ENCODE measurements at places on chromosomes 13 and 19.
A peak's percentile ranks its signal among the peaks of the same experiment; 100 is the strongest.

- no peak for DNase-seq
Measured at GRCh38 chr19:55391702-55392615, 6.2 kb downstream of the RPL28 start.

DNA sequence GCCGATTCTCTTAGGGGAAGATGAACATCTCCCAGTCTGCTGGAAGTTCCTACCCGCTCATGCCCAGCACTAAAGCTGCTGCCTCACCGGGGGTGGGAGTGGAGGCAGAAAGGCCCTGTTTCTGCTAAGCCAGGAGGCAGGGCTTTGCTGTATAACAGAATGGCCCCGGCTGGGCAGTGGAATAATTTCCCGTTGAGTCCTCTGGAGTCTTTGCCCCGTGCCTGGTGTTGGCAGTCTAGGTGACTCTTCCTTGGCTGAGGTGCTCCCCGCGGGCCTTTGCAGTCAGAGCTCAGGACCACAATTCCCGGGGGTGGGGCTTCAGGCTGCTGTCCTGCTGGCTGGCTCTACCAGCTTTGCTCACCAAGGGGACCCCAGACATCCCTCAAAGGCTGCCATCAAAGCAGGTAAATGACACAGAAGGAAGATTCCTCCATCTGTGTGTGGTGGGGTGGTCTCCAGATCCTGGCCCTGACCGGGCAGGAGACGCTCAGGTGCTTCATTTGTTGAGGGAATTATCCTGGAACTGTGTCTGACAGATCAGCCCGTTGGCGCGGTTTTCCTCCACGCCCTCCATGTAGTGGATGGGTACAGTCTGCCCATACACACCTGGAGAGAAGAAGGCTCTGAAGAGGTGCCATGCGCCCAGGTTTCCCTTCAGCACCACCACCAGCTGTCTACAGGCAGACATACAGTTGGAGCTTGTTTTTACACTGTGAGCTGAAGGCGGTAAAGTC, 209.9 kb downstream of the TEX29 start:
- no peak for DNase-seq

DNA sequence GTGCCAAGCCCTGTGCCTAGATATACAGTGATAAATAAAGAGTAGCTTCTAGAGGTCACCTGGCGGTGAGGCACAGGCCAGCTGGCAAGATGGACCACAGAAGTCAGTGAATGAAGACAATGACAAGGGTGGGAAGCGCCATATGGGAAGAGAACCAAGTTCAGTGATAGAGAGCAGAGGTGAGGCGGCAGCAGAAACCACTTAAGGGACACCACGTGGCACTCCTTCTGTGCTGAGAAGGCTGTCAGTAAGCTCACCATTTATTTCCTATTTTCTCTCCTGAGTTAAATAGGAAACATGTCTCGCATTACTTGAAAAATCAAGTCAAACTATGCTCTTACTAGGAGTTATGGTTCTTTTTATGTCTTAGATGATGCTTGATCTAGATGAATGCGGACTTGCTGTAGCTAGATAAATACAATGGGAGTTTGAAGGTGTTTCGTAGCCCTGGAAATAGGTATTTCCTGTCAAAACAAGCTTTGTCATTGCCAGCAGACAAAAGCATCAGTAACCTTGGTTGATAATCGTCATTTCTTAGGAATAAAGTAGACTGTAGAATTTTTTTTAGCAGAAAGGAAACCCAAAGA, 17.8 kb downstream of the ALOX5AP start:
- DNase-seq, result peak; percentile 17

DNA sequence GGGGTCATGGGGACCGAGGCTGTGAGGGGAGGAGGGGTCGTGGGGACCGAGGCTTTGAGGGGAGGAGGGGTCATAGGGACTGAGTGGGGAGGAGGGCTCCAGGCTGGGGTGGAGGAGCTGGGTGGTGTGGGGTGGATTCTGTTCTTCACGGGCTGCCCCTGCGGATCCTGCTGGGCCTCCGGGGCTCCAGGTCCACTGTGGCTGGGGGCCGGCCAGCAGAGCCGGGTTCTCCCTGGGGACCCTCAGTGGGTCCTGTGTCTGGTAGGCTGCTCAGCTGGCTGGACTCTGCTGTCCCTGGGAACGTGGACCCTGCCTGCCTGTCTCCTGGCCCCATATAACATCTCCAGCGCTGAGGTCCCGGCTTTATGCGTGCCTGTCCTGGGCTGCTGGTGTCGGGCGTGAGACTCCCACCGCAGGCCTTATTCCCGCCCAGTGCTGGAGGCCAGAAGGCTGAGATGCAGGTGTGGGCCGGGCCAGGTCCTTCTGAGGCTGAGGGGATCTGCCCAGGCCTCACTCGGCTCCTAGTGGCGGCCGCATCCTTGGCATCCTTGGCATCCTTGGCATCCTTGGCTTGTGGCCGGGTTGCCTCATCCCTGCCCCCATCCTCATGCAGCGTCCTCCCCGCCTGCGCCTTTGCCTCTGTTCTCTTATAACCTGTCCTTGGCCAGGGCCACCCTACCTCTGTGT, 19.8 kb upstream of the GNA15 start:
- no peak for DNase-seq

DNA sequence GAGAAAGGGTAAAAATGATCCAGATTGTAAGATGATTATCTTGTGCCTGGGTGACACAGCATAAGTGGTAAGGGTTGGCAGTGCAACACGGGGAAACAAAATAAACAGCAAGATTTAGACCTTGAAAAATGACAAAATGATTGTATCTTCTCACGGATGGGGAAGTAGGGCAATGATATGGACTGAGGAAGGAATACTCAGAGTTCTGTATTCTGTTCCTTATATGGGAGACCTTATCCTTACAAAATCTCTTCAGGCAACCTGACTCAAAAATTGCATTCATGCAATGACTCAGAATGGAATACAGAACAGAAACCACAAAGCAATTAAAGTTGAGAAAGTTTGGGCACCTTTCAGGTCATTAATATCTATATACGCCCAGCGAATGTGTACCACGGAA, 149.0 kb downstream of the HS6ST3 start:
- no peak for DNase-seq

GRCh38 chr13:67062160-67062559, 168.0 kb downstream of the PCDH9 start:
- DNase-seq, result no peak

- DNase-seq, result no peak
Measured at GRCh38 chr19:23946569-23946968, 31.9 kb downstream of the ZNF726 start.

DNA sequence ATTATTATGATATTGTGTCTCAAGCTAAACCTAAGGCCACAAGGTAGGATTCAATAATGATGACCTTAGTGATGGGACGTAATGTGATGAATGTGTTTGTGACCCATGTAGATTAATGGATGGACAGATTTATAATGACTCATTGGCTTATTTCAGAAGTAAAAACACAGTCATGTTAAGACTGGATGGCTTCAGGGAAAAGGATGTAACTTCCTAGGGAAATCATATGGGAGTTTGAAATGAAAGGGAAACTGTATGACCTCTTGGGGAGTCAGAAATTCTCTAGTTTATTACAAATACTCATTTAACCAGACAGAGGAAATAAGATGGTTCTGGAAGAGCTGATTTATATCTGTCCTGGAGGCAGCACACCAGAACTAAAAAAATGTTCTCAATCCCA, 2.9 kb downstream of the EDNRB start:
- DNase-seq, result no peak

DNA sequence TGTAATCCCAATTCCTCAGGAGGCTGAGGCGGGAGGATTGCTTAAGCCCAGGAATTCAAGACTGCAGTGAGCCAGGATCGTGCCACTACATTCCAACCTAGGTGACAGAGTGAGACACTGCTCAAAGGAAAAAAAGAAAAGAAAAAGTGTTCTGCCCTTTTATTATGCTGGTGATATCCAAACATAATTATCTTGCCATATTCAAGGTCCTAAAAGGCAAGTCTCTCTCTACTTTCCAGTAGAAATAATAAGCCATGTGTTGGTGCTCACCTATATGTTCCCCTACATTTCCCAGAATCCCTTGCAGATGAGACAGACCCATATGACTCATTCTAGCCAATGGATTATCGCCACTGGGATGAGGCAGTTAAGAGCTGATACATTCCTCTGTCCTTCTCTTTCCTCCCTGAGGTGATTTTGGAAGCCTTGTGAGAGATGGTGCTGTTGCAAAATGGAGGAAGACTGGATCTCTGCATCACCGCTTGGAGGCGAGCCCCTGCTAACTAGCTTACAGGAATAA, 58.3 kb upstream of the MRI1 start:
- no peak for DNase-seq

- no peak for DNase-seq
Measured at GRCh38 chr13:23288564-23288963, 107.8 kb downstream of the SGCG start.

DNA sequence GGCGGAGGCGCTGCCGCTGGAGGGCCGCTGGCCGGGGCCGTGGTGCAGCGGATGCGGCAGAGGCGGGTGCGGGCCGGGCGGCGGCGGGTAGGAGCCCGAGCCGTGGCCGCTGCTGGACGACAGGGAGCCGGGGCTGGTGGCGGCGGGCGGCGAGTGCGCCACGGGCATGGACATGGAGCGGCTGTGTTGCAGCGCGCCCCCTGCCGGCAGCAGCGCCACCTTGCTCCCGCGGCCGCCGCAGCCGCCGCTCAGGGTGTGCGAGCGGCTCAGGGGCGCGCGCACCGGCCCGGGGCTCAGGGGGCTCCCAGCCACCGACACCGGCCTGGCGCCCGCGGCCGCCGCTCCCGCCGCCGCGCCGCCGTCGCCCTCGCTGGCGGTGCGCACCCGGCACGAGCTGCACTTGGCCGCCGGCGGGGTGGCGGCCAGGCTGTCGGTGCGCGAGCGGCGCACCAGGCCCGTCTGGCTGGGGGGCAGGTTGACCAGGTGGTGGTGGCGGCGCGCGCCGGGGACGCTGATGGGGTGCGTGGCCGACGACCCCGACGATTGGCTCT, 1.7 kb downstream of the IRS2 start:
- DNase-seq, result peak; percentile 60

GRCh38 chr13:98175823-98176222, 1.2 kb downstream of the RNF113B start:
- no peak for DNase-seq

DNA sequence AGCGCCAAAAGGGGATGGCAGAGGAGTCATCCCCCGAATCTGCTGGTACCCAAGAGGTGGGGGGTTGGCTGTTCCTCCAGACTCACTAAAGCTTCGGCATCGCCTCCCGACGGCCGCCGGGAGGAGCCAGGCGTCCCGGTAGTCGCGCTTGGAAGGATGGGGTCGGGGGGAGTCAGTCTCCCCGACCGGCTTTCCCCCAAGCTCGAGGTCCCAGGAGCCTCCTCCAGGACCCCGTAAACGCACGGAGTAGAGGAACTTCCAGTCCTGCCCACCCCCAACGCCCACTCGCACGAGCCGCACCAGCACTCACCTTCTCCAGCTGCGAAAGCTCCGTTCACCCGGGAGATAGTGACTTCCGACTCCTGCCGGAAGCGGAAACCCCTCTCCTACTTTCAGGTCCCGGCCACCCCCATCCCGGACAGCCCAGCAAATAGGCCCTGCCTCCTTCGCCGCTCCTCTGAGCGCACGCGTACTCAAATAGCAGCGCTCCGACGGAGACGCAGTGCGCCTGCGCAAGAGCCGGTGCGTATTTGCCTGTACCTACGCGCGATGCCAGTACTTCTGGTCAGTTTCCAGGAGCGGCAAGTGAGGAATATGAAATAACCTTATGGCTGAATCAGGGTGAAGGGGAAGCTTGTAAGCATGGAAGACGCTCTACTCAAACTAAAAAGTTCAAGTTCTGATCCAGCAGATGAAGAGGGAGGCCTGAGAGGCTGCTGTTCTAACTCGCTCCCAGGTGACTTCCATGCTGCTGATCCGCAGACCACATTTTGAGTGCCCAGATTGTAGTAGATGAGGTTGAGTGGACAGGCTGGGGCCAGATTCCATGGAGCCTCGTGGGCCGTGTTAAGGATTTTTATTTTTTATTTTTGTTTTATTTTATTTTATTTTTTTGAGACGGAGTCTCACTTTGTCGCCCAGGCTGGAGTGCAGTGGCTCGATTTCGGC, at the start of gene ELOF1:
ELOF1 (minus strand) TSS at position 350 of the 948 bp plus-strand sequence. CDS start 4,883 bp downstream, outside the sequence.
- DNase-seq, result peak; percentile 96

GRCh38 chr13:49246850-49247642, 679 bp upstream of the CDADC1 start:
- DNase-seq, result peak; percentile 14

DNA sequence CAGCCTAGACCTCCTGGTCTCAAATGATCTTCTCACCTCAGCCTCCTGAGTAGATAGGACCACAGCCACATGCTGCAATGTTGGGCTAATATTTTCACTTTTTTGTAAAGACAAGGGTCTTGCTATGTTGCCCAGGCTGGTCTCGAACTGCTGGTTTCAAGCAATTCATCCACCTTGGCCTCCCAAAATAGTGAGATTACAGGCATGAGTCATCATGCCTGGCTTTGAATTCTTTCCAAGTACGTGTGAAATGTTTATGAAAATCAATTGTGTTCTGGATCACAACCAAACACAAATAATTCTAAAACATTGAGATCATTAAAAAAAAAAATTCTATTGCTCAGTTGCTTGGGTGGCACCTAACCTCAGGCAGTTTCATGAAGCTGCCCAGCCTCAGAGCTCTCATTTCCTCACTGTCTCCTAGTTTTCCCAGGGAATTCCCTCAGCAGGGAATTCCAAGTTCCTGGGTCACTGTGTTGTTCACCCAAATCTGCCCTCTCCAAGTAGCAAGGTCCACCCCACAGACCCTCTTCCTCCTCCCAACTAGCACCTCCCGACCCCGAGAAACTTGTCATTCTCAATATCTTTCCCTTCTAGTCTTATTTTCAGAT, 44.8 kb downstream of the ING1 start:
- DNase-seq, result no peak

- DNase-seq, result no peak
Measured at GRCh38 chr19:29171525-29171924, 41.4 kb downstream of the UQCRFS1 start.

DNA sequence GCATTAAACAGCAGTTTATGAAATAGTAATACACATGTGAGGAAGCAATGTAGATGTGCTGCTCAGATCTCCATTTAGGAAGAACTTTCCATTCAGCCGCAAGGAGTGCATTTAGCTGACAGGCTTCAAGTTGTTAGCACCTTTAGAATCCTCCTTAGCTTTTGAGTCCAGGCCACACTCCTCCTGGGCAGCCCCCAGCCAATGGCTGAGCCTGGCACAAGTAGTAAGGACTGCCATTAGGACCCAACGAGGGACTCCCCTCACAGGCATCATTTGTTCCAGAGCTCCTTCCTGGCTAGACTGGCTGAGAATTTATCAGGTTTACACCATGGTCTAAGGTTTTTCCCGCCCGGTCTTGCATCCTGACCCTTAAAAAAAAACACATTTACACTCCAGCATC, 201.4 kb downstream of the DIAPH3 start:
- no peak for DNase-seq

GRCh38 chr19:19077103-19077502, 13.3 kb downstream of the SLC25A42 start:
- DNase-seq, result no peak

DNA sequence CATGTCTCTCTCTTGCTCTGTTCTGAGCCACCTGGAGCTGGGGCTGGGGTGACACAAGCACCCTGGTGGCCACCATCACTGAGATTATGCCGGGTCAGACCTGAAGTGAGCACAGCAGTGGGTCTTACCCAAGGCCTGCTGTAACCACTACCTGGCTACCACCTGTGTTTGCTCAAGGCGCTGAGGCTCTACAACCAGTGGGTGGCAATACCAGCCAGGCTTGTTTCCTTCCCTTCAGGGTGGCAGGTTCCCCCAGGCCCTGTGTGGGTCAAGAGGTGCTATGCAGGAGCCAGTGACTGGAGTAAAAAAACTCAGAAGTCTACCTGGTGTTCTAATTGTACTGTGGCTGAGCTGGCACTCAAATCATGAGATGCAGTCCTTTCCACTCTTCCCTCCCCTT, 8.0 kb upstream of the ZNF443 start:
- DNase-seq, result no peak
